ENCODE measurements at places on chromosomes 16 and 17.
A peak's percentile ranks its signal among the peaks of the same experiment; 100 is the strongest.

DNA sequence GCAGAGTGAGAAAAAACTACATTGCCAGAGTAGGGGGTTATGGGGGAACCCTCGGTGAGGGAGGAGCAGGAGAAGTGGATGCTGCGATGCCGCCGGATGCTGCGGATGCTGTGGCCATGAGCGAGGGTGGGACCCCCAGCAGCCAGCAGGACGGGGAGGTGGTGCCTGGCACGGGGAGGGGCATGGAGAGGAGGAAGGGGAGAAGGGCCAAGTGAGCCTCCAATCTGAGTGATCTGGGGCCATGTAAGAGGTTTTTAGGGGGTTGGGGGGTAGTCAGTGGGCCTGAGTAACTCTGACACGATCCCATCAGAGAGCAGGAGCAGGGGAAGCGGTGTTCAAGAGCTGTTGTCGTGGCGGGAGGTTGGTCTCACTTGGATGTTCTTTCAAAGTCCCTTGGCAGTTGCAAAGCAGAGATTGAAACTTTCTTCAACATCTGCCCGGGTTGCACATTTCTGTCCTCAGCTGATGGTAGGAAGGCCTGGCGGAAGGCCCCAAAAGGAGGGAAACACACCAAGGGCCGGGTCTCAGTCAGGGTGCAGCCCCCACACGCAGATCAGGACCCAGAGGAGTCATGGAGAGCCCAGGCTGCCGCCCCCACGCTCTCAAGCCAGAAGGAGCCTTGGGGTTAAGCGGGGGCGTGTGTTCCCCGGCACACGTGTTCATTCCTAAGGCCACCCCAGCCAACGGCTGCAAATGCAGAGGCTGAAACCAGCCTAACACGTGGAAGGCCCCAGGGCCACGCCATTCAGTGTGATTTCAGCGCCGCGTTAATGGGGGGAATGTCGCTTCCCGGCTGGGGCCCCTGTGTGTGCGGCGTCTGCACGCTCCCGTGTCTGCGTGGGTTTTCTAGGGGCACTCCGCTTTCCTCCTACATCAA lies 81.7 kb downstream of the ZDHHC7 start:
- no peak for DNase-seq

GRCh38 chr16:65547772-65548446 lies 426.0 kb upstream of the CDH11 start:
- no peak for DNase-seq

GRCh38 chr17:79393358-79394052 lies 217.3 kb downstream of the RBFOX3 start:
- DNase-seq: peak; percentile 93

- no peak for DNase-seq
Measured at GRCh38 chr16:15950869-15951268, 1.5 kb downstream of the ABCC1 start.

DNA sequence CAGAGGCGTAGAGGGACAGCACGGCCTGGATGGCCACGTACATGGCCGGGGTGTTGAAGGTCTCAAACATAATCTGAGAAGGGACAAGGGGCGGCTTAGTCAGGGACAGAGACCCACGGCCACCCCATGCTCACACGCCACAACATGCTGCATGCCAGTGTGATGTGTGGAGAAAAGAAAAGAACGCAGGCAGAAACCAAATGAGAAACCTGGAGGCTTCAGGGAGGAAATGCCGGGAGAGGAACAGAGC lies 1.1 kb downstream of the ACTG1 start:
- DNase-seq: no peak

DNA sequence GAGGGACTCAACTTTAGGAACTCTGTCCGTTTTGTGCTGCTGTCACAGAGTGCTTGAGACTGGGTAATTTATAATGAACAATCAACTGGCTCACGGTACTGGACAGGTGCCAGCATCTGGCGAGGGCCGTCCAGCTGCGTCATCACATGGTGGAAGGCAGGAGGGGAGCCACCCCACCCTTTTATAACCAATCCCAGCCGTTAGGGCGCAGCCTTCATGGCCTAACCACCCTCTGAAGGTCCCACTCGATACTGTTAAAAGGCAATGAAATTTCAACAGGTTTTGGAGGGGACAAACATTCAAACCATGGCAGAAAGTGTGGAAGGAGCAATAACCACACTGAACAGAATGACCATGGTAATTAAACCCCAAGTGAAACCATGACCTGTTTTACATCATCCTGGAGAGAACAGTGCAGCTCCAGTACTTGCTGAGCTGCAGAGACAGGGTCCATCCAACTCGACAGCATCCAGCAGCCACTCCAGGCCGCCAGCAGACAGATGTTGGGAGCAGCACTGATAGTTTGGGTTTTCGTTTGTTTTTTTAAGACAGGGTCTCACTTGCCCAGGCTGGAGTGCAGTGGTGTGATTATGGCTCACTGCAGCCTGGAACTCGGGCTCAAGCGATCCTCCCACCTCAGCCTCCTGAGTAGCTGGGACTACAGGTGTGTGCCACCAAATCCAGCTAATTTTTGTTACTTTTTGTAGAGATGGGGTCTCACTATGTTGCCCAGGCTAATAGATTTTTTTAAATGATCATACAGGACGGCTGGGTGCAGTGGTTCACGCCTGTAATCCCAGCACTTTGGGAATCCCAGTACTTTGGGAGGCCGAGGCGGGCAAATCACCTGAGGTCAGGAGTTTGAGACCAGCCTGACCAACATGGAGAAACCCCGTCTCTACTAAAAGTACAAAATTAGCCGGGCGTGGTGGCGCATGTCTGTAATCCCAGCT lies 11.0 kb downstream of the CHMP6 start:
- no peak for DNase-seq

GRCh38 chr16:14366974-14367707 lies 262.9 kb downstream of the PARN start:
- DNase-seq: no peak

GRCh38 chr17:28390141-28390540 lies 15.9 kb downstream of the SLC46A1 start:
- no peak for DNase-seq

DNA sequence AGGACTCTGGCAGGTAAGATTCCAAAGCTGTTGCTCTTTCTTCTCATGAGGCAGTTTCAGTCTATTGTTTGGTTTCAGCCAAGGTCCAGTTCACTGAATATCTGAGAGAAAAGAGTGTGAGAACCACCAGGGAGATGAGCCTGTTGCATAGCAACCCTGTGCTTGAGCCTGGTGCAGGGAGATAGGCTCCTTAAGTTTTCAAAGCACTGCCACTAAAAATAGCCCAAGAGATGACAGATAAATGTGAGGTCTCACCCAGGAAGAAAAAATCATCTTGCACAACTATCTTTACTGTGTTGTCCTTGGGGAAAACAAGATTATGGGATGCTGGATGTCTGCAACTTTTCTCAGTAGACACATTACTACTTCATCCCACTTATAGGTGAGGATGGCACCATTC lies 26.2 kb upstream of the NUDT7 start:
- DNase-seq: no peak

DNA sequence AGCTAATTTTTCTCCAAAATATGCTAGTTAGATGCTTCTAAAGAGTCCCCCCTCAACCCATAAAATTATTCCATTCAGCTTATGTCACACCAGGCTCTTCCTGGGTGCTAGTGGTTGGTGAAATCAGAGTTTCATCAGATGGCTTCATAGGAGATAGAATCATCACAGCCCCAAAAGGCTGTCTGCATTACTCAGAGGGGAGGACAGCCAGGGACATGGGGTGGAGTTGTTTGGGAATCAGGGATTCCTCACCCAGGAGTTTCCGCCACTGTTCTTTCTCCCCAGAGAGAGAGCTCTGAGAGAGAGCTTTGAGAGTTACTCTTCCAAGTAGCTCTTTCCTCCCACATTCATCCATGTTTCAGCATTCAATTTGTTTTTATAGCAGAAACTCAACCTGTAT lies 288 bp upstream of the KRT34 start:
- no peak for DNase-seq

- DNase-seq: no peak
Measured at GRCh38 chr16:75088216-75088615, 28.4 kb downstream of the LDHD start.

GRCh38 chr16:30069611-30070462 lies 4.3 kb downstream of the ALDOA start:
- no peak for DNase-seq

DNA sequence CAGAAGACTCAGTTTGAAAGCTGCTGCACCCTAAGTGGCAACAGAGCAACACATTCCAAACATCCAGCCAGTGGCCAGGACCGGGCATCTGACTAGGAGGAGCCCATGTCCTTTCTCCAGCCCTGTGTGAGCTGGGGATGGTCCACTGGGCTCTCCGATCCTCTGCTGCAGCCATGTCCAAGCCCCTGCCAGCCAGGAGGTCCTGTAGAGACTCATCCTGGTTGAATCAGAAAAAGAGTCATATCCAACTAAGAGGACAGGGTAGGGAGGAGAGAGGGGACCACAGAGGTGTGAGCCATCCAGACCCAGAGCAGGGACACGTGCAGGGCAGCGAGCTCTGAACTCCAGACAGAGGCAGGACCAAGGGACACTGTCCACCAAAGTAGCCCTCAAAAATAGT lies 163.0 kb upstream of the CDH5 start:
- DNase-seq: no peak

DNA sequence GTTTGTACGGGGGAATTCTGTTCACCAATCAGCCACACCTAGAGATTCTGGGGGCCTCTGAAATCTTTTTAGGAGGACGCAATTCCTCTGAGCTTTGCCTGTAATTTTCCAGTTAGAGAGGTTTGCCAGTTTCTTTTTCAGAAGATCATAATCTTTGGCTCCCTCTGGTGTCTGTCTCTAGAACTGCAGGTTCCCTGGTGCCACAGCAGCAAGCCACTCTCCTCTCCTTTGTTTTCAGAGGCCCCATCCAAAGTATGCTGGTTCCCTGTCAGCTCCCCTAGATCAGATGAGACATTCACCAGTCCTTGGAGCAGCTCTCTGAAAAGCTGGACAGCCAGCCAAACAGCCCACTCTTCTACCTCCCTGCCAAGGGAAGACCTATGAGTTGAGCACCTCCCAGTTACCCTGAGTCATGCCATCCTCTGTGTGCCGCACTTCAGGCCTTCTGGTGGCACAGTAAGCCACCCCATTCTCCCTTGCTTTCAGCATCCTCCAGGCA lies 36.1 kb downstream of the RNF112 start:
- DNase-seq: peak; percentile 79

DNA sequence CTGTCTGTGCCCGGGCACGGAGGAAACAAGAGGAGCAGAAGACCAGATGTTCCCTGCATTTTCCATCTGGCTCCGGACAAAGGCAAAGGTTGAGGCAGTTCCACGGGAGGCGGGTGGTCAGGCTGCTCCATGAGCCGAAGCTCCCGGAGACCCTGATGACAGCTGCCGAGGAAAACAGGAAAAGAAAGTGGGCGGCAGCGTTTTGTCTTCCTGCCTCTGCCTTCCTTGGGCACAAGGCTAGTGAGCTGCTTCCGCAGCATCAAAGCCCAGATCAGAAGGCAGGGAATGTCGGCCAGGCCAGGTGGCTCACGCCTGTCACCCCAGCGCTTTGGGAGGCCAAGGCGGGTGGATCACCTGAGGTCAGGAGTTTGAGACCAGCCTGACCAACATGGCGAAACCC lies 16.2 kb downstream of the SLC43A2 start:
- DNase-seq: no peak

GRCh38 chr17:77315551-77316190 lies 174.9 kb downstream of the SEC14L1 start:
- DNase-seq: no peak

DNA sequence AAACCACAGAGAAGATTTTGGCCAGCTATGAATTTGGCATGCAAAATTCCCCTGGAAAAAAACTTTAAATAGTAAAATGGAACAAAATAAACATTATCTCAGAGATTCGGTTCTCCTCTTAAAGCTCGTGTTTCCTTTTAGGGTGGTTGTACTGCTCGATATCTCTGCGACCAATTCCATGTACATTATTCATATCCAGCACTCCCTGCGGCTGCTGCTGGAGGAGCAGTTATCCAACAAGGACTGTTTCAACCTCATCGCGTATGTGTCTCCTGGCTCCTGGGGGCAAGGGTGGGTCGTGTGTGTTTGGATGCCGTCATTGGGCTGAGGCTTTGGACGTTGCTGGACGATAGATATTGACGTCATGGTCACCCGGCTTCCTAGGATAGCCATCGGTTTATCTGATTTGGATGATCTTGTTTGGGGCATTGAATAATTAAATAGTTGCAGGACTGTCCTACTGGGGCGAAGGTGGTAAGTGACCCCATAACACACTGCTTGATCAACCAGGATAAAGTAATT lies 33.8 kb downstream of the VWA3A start:
- DNase-seq: no peak

DNA sequence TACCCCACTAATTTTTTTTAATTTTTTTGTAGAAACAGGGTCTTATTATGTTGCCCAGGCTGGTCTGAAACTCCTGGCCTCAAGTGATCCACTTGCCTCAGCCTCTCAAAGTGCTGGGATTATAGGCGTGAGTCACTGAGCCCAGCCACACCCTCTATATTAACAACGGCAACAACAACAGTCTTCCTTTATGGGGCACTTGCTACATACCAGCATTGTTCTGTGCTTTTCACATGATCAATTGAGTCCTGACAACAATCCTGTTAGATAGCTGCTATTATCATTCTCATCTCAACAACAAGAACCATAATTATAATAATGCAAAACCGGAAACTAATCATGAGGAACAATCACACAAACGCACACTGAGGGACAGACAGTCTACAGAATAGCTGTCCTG lies 12.6 kb upstream of the ARL5C start:
- no peak for DNase-seq

DNA sequence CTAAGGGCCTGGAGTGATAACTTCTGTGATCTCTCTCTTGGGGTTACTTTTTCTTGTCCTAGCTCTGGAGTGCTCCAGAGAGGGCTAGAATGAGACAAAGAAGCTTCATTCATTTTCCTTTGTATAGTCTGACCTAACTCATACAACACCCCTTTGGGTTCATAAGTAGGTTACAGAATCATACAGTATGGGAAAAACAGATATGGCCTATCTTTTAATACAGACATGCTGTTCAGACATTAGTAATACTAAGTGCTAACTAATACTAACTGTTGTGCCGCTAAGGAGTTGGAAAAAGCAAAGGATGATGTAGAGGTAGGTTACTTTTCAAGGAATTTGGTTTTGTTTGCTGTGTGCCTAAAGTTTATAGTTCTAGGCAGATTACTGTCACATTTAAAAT lies 84.7 kb downstream of the NLK start:
- DNase-seq: no peak

- DNase-seq: no peak
Measured at GRCh38 chr17:69057280-69057679, 3.4 kb downstream of the ABCA9 start.

GRCh38 chr17:42179335-42179734 lies 1.6 kb downstream of the KCNH4 start:
- DNase-seq: no peak

All from activated CD8-positive, alpha-beta memory T cell treated with anti-CD3 and anti-CD28 coated beads, Interleukin-2, amount 50 U/mL, for 48 hours (primary cell).